ENCODE measurements at places on chromosomes 12 and 14.
A peak's percentile ranks its signal among the peaks of the same experiment; 100 is the strongest.

- DNase-seq, result no peak
Measured at GRCh38 chr12:120072472-120073249, 43.9 kb downstream of the RAB35 start.

GRCh38 chr12:24705741-24706358 is 243.1 kb downstream of the BCAT1 start:
- DNase-seq, result peak; percentile 70

- DNase-seq, result peak; percentile 75
Measured at GRCh38 chr12:107660235-107660634, 25.4 kb upstream of the PWP1 start.

DNA sequence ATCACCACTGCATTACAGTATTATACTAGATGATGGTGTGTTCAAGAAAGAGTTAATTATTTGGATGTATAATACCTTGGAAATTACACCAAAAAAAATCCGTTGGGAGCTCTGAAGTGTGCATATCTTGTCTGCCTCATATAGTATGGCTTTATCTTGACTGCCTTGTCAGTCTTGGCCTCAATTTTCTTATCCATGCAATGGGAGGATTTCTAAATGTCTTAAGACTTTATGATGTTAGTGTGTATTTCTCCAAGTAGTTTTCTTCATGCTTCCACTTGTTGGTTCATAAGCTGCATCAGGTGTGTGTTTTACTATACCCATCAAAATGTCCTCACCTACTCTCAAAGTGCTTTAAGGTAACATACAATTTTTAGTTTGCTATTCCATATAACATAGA is 84.6 kb downstream of the FGD4 start:
- DNase-seq, result no peak

DNA sequence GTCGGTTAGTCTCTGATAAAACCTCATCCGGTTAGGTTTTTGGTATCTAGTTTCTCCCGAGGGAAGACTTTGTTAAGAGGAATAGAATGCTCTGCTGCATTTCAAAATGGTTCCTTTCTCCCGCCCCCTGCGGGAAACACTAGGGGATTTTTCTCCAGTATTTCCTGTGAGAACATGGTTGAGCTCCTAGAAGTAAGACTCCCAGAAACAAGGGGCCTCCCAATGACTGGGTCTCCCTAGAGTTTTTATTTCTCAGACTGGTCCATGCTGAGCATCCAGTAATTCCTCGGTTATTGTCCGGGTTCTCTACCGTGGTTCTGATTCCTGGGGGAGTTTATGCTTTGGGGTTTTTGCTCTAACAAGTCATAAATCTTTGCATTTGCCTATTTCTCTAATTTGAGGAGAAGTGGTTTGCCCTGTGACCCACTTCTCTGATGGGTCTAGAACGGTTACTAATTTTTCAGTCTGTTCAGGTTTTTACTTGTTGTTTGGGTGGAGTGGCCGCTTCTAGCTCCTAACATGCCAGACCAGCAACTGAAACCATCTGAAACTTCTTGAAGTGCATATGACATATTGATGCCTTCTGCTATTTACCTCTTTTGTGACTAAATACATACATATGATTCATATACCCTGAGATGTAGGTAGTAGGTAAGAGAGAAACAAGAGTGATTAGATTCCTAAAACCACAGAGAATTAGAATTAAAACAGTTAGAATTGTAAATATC is 25.1 kb downstream of the TESPA1 start:
- peak; percentile 58 for DNase-seq

- no peak for DNase-seq
Measured at GRCh38 chr12:131897875-131898274, 3.5 kb downstream of the ULK1 start.

- peak; percentile 84 for DNase-seq
Measured at GRCh38 chr12:24661657-24662096, 287.2 kb downstream of the BCAT1 start.

- no peak for DNase-seq
Measured at GRCh38 chr14:65433646-65434045, 21.1 kb downstream of the FUT8 start.

GRCh38 chr12:109541413-109541726 is 31.9 kb downstream of the MMAB start:
- no peak for DNase-seq

GRCh38 chr14:75232191-75232590 is 46.4 kb upstream of the FOS start:
- DNase-seq, result no peak

- no peak for DNase-seq
Measured at GRCh38 chr12:49272790-49273725, 8.2 kb downstream of the TUBA1C start.

- no peak for DNase-seq
Measured at GRCh38 chr12:87196321-87196720, 832.9 kb downstream of the C12orf50 start.

DNA sequence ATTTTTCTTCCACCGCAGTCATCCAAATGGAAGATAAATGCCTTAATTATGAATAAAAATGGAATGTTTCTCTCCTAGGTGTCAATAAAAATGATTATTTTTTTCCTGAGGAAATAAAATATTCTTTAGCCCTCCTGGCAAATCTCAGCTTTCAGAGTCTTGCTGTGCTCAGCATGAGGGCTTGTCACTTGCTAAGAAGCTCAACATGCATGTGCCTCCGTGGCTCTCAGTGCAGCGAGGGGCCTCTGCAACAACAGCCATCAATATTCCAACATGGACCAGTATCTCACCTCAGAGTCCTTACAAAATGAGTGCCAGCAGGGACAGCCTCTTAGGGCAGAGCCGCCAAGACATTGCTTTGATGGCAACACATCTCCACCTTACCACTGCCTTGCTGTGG is 159.5 kb upstream of the TMPO start:
- DNase-seq, result no peak

DNA sequence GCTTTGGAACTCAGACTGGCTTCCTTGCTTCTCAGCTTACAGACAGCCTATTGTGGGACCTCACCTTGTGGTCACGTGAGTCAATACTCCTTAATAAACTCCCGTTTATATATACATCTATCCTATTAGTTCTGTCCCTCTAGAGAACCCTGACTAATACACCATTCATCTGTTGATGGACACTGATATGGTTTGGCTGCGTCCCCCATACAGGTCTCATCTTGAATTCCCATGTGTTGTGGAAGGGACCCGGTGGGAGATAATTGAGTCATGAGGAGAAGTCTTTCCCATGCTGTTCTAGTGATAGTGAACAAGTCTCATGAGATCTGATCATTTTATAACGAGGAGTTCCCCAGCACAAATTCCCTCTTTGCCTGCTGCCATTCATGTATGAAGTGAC is 57.0 kb downstream of the OTOGL start:
- no peak for DNase-seq

DNA sequence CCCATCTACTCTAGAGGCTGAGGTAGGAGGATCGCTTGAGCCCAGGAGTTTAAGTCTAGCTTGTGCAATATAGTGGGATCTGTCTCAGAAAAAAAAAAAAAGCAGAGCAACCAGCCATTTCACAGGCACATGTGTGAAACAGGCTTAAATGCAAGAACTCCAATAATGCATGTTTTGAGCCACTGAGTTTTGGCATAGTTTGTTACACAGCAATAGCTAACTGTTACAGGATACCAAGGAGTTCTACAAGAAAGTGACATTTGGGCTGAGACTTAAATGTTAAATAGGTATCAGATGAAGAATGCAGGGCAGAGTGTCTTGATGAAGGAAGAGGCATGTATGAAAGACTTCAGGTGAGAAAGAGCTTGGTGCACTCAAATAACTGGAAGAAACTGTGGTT is 240.0 kb upstream of the FOXN3 start:
- DNase-seq, result no peak

- no peak for DNase-seq
Measured at GRCh38 chr12:90794212-90794611, 160.8 kb downstream of the CCER1 start.

Data from suppressor macrophage treated with lipopolysaccharide for 1 hour (primary cell).